CD4-positive, alpha-beta T cell treated with Interleukin-4 for 1 hour (primary cell): ENCODE measurements at places on chromosomes 2 and 18.

DNA sequence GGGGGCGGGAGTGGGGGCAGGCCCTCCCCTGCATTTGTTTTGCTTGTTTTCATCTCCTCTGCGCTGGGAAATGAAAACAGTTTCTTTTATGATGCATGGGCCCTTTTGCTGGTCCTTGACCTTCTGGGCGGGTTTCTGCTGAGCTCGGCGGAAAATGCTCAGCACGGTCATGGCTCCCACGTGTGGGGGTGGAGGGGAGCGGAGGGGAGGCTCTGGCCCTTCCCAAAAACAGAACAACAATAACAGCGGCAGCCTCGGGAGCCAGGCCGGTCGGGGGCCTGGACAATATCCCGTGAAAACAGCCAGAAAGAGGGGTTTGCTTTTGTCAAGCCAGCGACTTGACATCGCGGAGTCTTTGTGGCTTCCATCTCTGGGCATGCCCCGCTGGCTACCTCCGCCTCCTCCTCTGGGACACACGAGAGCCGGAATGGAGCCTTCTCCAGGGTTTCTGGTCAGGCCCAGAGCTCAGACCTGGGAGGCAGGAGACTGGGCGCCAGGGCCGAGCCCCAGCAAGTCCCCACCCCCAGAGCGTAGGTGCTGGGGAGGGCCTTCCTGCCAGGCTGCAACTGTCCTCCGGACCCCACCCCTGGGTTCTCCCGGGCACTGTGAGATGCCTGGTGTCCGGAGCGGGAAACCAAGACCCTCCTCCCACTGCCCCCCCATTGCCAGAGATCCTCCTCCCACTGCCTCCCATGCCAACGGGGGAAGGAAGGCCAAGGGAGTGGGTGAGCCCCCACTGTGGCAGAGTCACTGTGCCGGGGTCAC lies 35.9 kb upstream of the SNED1 start:
- no peak for DNase-seq

DNA sequence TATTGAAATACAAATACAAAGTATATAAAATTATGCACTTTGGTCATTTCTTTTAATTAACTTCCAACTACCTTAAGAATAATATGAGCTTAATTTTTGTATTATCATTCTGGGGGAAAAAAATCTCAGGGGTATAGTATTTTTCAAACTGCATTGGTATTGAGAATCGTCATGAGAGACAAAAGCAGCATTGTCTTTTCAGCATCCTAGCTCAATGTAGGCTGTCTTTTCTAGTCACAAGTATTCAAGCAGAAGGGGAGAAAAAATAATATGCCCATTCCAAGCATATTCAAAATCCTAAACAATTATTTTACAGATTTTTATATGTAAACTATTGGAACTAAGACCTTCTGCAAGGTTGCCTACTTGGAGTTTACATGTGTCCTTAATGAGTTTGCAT lies 693.3 kb downstream of the LRP1B start:
- no peak for DNase-seq

GRCh38 chr2:201939453-201939941 lies 94.2 kb upstream of the FZD7 start:
- no peak for DNase-seq

DNA sequence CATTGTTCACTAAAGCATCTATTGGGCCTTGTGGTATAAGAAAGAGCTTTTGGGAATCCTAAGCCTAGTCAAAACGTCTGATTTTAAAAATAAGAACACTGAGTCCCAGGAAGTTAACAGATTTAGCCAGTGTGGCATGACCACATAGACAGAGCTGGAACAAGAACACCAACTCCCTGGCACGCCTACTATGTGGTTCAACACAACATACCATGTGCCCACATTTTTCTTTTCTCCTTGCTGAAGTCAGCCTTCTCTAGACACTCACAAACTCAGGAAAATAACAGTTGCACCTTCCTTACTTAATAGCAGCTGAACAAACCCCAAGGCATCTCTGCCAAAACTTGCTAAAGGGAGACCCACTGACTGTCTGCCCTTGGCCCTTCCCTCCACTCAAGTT lies 124.8 kb downstream of the C1D start:
- no peak for DNase-seq

DNA sequence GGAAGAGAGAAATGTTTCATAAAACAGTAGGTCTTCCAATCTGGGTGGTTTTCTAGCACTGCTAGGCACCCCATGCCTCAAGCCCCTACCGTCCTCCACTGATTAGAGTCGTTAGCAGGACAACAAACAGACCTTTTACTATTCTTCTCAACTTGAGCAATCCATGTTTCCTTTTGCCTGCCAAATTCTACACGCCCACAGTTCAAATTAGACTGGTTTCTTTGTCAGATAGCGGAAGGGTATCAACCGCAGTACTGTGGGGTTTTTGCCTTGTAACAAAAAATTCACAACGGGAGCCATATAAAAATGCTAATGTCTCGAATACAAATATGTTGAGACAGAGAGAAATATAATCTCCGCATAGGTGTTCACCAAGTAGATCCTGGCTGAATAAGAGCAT lies 59.9 kb downstream of the VIT start:
- DNase-seq = no peak

GRCh38 chr2:61967262-61967661 lies 61.8 kb downstream of the COMMD1 start:
- no peak for DNase-seq

GRCh38 chr2:41414486-41415230 lies 633.2 kb upstream of the PKDCC start:
- no peak for DNase-seq

DNA sequence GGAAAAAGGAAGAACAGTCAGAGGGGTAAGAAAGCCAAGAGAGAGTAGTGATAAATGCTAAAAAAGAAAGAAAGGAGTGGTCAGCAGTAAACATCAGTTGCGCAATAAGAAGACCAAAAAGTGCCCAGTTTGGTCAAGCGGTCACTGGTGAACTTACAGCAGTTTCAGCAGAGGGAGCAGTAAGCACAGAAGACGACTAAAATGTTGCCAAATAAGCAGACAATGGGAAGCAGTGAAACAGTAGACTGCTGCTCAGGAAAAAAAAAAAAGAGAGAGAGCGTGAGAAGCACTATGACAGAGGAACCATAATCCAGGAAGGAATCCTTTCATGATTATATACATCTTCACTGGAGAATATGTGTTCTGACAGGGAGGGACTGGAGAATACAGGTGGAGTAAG lies 45.8 kb downstream of the DNAJC10 start:
- no peak for DNase-seq

GRCh38 chr2:149768320-149768799 lies 180.8 kb upstream of the MMADHC start:
- no peak for DNase-seq
